ENCODE measurements at places on chromosomes 6 and 20.

GRCh38 chr6:57303931-57304681 is 13.3 kb upstream of the PRIM2 start:
- DNase-seq, result no peak

DNA sequence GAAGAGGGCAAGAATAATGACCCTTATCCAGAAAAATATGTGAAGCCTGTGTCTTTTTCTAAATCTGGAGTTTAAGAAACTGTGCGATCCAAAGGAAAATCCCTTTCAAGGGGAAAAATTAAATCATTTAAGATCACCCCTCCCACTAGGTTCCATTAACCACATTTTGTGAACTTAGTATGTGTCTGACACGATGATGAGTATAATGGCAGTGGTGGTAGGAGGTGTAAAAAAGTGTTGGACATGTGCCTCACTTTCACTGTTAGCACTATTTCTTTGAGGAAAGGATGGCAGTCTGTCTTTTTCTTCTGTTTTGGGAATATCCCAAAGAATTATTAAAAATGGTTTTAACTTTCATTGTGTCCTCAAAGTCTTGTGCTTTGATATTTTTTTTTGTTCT is 392.3 kb upstream of the CITED2 start:
- no peak for DNase-seq

DNA sequence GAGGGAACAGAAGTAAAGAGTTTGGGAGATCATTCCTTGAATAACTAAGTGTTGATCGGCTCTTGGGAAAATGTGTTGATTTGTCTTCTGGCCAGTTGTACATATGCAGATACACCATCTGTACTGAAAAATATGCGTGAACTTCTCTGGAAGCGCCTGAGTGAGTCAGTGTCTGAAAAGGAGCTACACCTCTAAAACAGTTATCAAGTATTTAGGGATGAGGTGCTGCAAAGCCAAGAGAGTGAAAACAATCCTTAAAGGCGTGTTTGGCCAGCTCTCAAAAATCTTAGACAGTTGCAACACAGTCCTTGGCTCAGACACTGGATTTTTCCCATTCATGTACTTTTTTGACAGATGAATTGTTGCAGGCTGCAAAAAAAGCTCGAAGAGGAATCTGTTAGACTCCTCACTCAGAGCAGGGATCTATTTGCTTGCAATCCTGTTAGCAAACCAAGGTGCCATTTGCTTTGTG is 61.3 kb downstream of the BMP6 start:
- DNase-seq, result no peak

DNA sequence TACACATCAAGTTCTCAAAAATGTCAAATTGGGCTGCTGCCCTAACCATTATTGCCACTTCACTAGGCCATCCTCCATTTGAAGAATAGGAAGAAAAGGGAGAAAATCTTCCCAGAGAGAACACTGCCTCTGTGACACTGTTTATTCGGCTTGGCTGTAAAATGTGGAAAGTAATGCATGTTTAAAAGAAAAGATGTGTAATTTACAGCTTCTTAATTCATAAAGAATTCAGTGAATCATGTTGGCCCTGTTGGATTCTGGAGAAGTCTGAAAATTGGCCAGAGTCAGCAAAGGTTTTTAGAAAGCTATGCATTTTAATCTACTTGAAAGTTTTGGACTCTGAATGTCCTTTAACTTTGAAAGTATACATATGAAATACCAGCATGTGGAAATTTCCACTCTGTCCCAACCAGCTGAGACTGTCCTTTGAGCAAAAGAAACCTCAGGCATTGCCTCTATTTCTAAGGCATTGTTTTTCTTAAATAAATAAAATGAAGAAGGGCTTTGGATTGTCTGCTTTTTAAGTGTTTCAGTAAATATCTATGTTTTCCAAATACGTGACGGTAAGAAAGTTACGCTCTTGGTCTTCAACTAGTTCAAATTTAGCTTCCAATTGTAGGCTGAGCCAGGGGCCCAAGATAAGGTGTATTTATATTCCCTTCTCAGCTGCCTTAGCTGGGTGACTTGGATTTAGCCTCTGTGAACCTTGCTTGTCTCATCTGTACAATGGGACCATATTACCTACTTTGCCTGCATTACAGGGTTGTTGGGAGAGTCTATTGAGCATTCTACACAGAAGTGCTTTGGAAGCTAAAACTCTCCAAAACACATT is 222.2 kb downstream of the UST start:
- no peak for DNase-seq

- DNase-seq, result no peak
These were observed 8.5 kb downstream of the IGF2R start for GRCh38 chr6:159977255-159977903.

DNA sequence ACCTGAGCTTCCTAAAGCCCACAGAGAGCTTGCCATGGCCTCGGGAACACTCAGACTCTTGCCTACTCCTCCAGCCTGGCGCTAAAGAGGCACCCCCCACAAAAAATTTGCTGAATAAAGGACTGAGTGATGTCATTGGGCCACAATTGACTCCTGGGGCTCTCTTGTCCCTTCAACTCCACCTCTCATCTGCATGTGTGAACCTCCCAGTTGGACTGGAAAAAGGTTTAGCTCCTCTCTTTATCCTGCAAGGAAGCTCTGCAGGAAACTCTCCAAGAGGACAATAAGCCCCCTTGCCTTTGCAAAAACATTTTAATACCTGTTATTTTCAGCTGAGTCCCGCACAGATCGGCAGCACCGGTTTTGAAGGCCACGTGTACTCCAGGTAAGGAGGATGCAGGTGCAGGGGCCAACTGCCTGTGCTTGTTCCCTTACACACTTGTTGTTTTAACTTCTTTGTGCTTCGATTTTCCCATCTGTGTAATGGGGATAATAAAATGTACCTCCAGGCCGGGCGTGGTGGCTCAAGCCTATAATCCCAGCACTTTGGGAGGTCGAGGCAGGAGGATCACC is 107.3 kb downstream of the TFAP2C start:
- DNase-seq, result no peak

- no peak for DNase-seq
These were observed 50.8 kb upstream of the FAM83D start for GRCh38 chr20:38875175-38875993.

DNA sequence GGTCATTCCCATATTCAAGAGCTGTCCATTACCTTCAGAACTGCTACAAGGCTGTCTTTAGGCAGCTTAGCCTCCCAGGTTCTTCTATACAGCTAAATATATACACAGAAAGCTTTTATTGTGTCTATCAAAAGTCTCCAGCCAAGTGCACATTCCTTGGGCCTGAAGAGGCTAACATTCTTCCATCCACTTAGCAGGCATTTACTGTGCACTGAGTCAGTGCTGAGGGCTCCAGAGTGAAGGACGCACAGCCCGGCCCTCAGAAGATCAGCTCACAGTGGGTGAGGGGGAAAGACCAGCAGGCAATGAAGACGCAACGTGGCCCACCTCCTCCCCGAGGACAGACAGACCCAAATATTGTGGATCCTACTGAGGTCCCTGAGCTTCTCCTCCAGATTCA is 569.9 kb downstream of the CDH26 start:
- DNase-seq, result no peak

DNA sequence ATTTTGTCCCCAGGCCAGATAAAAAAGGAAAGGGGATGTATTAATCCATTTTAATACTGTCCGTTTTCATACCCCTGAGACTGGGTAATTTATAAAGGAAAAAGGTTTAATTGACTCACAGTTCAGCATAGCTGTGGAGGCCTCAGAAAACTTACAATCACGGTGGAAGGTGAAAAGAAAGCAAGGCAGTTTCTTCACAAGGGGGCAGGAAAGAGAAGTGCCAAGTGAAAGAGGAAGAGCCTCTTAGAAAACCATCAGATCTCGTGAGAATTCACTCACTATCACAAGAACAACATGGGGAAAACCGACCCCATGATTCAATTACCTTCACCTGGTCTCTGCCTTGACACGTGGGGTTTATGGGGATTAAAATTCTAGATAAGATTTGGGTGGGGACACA is 152.5 kb downstream of the IBTK start:
- DNase-seq, result no peak

GRCh38 chr20:17227219-17227575 is 357 bp downstream of the PCSK2 start:
- DNase-seq, result no peak

DNA sequence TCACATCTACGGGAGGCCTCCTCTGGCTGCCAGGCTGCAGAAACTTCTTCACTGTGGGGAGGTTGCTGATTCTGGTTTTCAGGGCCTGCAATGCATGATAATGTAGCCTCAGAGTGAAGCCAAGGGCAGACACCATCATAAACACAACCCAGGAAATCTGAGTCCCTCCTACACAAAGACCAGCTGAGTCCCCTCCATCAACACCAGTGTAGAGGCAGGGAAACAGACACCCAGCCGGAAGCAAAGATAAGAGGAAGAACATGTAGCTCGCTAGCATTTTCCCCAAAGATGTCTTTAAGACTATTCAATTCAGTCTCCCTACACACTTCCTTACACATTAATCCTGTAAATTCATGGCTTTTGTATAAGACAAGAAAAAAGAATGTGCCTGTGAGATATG is 23.6 kb downstream of the GSTA2 start:
- no peak for DNase-seq

DNA sequence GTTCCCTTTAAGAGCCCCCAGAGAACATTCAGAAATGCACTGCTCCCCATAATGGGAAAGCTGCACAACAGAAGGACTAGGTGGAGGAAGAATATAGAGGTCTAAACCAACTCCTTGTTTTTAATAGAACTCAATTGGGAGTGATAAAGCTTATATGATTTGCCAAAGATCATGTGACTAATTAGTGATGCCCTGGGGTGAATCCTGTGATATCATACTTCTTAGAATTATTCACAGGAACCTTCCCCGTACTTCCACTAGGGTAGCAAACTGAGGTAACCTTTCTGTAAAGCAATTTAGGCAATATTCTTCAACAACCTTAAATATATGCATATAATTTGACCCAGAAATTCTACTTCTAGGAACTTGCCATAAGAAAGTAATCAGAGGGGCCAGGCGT is 84.4 kb downstream of the TFAP2A start:
- no peak for DNase-seq

GRCh38 chr20:62778058-62778457 is 18.2 kb upstream of the MRGBP start:
- DNase-seq, result no peak

GRCh38 chr6:12393100-12393499 is 102.9 kb downstream of the EDN1 start:
- no peak for DNase-seq

DNA sequence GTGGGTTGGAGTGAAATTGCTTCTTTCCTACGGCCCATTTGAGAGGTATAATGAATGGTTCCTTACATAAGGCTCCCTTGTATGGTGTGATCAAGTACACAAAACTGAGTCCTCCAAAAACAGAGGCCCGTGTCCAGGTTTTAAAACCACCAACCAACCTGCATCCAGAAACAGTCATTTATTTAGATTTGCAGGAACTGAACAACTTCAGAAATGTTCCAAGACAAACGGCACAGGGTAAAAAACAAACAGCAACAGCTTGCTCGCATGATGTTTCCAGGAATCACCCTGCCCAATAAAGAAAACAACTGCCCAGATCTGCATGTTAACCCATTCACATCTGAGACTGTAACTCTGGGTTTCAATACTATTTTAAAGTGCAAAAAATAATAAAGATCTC is 40.2 kb upstream of the TRAM2 start:
- no peak for DNase-seq

DNA sequence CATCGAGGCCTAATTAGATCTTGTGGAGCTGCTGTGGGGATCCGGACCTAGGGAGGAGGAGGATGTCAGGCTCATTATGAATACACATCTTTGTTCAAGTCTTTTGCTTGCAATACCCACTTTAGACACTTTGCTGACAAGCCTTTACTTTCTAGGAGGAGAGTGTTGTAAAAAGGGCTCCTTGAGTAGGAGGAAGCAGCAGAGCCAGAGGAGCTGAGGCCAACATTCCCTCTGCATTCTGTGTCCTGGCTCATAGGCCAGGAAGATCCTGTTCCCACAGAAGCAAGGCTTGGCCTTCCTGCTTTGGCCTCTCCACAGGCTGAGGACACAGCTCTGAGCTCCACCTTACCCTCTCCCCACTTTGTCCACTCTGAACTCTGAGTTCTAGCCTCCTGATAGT is 67.1 kb downstream of the TPD52L1 start:
- DNase-seq, result no peak

DNA sequence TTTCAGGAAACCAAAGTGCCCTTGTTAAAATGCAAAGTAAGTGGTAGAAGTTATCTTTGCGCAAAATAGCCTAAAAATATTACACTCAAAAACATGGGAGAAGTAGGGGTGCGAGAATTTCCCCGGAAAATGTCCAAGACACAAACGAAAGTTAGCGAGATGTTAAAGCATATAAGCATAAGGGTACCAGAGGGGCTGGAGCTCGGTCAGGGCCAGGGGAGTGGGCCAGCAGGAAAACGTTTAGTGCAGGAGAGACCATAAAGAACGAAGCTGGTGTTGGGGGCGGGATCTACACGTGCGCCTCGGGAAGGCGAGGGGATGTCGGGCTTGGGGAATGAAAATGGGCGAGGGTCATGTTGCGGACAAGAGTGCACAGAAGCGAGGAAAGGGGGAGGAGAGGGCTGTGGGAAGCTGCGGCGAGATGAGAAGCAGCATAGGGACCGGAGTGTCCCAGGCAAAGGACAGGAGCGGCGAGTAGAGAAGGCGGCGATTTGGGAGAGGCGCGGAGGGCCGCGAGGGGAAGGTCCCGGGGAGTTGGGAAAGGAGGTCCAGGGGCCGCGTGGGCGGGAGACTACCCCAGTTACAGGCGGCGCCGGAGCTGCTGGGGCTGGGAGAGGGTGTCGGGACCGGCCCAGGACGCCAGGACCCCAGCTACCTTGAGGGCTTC is 600 bp downstream of the XPO5 start:
- DNase-seq, result no peak

DNA sequence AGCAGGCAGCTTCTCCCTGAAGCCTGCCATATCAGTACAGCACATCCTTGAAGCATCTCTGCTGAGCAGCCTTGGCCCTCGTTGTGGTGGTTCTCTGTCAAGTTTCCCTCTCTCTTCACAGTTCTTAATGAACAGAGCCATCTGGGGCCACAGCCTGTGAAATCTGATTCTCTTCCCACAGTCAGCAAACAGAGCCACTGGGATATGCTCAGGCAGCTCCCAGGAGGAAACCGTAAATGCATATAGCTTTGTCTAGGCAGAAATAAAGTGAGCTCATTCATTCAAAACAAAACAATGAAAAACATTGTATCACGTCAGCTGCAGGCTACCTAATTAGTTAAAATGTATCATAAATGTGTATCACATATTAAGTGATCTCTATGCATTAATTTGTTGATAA is 80.3 kb downstream of the TBC1D7 start:
- DNase-seq, result no peak

- DNase-seq, result no peak
These were observed 5.8 kb downstream of the C6orf120 start for GRCh38 chr6:169707772-169708171.

DNA sequence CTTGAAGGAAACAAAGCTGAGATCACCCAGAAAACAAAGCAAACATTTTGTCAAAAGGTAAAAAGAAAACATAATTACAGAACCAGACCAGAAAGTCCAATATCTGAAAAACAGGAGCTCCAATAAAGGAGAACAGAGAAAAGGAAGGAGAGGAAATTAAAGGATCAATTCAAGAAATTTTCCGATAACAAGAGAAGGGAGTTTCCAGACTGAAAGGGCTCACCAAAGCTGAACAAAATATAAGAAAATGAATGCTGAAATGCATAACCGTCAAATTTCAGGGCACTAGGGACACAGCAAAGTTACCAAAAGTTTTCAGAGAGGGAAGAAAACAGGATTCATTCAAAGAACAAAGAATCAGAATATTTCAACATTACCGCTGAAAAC is 23.9 kb downstream of the ILRUN start:
- DNase-seq, result no peak

- DNase-seq, result no peak
These were observed 2.1 kb downstream of the ZNF341 start for GRCh38 chr20:33733654-33734576.
